Spleen (tissue), 13 donors: ENCODE measurements at places on chromosomes 3 and 15.
A peak's percentile ranks its signal among the peaks of the same experiment; 100 is the strongest.

DNA sequence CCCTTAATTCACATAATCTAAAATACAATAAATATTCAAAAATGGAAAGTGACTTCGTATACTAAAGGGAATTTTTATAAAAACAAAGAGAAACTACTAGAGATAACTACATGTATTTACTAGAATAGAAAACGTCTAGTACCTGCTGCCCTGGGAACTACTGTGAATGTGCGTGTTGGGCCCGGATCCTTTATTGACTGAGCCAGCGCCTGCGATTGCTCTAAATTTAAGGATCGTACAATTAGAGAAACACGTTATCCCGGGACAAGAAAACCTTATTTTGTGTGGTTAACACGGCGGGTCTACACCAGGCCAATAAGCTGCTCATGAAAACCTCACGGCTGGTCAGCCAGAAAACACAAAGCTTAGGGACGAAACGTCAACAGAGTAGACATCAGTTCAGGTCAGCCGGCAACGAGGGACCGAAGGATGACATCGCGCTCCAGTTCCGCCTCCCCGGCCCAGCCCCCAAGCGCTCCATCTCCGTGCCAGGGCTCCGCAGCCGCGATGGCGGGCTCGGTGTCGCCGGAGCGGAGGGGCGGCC, 555 bp downstream of the TM2D3 start:
- H3K4me3 ChIP-seq, result peak overlapping the region; percentile 98
- H3K4me1 ChIP-seq, result peaks cover 61% of the 10 kb centered on the region
- DNase-seq, result no peak
- H3K36me3 ChIP-seq, result peaks cover 46% of the 10 kb centered on the region
- H3K27ac ChIP-seq, result peak overlapping the region; percentile 100
- H3K27me3 ChIP-seq, result no peaks in the 10 kb centered on the region

- DNase-seq, result no peak
- peaks cover 22% of the 10 kb centered on the region for H3K4me1 ChIP-seq
- no peaks in the 10 kb centered on the region for H3K27me3 ChIP-seq
- no peak overlapping the region for H3K27ac ChIP-seq
- H3K4me3 ChIP-seq, result no peak overlapping the region
Measured at GRCh38 chr3:127006781-127007436, 24.0 kb downstream of the PLXNA1 start.

GRCh38 chr15:22979238-22980188, 655 bp downstream of the CYFIP1 start:
- no peaks in the 10 kb centered on the region for H3K36me3 ChIP-seq
- H3K27ac ChIP-seq, result peak overlapping the region; percentile 86
- peaks cover 5% of the 10 kb centered on the region for H3K4me1 ChIP-seq
- DNase-seq, result peak; percentile 86
- peaks cover 31% of the 10 kb centered on the region for H3K27me3 ChIP-seq

- DNase-seq, result no peak
- H3K4me1 ChIP-seq, result no peaks in the 10 kb centered on the region
- H3K27ac ChIP-seq, result no peak overlapping the region
- H3K27me3 ChIP-seq, result no peaks in the 10 kb centered on the region
Measured at GRCh38 chr15:81604713-81605112, 230.7 kb upstream of the TMC3 start.
